CD4-positive, alpha-beta T cell treated with Interleukin-4 for 1 hour (primary cell): ENCODE measurements at places on chromosomes 16 and 17.

- no peak for DNase-seq
Measured at GRCh38 chr16:84999857-85000480, 11.4 kb downstream of the ZDHHC7 start.

DNA sequence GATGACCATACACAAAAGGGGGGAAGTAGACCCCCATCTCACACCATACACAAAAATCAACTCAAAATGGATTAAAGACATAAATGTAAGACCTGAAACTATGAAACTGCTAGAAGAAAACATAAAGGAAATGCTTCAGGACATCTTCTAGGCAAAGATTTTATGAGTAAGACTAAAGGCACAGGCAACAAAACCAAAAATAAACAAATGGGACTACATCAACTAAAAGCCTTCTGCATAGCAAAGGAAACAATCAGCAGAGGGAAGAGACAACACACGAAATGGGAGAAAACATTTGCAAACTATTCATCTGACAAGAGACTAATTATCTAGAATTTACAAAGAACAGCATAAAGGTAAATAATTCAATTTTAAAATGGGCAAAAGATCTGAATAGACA, 152.1 kb downstream of the AXIN2 start:
- DNase-seq: no peak

- no peak for DNase-seq
Measured at GRCh38 chr17:58936295-58936694, 170.4 kb downstream of the TRIM37 start.

DNA sequence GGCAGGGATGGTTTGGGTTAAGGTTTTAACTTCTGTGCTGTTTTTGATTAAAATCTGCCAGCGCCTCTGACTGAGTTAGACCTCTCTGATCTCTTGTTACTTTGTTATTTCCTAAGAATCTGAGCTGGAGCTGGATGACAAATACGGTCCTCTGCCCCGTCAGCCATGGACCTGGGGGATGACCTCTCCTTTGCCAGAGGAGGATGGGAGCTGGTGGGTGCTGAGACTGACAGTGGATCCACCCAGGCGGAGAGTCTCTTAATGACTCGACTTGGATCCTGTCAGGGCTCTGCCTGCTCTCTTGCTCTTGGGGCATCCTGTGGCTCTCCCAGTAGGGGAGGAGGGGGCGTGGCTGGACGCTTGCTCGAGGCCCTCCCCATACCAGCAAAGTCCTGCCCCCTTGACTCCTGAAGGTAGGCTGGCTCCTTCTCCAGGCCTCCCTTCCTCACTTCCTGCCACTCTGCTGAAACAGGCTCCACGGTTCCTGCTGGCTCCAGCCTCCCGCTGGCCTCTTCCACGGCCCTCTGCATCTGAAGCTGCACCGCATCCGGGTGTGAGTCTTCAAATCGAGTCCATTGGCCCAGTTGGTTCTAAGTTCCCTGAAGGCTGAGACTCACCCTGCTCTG, 24.8 kb upstream of the MAP3K14 start:
- no peak for DNase-seq

- DNase-seq: no peak
Measured at GRCh38 chr17:82831818-82832200, 8.0 kb downstream of the ZNF750 start.

- no peak for DNase-seq
Measured at GRCh38 chr16:78677181-78677731, 577.8 kb downstream of the WWOX start.
